ENCODE measurements at places on chromosomes 16 and 17.

- DNase-seq = no peak
These were observed 7.8 kb downstream of the TTYH2 start for GRCh38 chr17:74220946-74221818.

DNA sequence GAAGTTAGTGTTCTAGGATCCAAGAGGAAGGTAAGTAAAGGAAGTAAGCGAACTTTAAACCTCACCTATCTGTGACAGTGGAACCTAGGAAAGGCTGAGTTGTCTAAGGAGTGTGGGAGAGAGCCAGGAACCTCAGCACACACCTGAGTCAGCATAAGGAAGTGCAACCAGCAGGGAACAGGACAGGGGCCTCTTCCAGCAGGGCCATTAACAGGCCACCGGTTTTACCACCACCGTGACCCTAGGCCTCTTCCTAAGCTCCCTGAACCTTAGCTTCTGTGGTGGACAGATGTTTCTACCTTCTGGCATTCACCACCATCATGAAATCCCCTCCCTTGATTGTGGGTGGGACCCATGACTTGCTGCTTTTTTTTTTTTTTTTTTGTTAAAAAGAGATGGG is 26.7 kb upstream of the GPATCH8 start:
- no peak for DNase-seq

DNA sequence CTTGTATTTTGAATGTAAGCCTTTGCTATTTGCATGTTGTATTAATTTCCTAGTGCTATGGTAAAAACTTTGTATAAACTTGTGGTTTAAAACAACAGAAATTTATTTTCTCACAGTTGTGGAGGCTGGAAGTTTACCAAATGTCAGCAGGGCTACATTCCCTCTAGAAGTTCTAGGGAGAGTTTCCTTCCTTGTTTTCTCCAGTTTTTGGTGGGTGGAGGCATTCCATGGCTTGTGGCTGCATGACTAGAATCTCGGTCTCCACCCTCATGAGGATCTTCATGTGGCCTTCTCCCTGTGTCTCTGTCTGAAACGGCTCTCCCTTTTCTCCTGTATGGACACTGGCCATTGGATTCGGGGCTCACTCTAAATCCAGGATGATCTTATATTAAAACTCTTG is 482.2 kb upstream of the GOT2 start:
- no peak for DNase-seq

DNA sequence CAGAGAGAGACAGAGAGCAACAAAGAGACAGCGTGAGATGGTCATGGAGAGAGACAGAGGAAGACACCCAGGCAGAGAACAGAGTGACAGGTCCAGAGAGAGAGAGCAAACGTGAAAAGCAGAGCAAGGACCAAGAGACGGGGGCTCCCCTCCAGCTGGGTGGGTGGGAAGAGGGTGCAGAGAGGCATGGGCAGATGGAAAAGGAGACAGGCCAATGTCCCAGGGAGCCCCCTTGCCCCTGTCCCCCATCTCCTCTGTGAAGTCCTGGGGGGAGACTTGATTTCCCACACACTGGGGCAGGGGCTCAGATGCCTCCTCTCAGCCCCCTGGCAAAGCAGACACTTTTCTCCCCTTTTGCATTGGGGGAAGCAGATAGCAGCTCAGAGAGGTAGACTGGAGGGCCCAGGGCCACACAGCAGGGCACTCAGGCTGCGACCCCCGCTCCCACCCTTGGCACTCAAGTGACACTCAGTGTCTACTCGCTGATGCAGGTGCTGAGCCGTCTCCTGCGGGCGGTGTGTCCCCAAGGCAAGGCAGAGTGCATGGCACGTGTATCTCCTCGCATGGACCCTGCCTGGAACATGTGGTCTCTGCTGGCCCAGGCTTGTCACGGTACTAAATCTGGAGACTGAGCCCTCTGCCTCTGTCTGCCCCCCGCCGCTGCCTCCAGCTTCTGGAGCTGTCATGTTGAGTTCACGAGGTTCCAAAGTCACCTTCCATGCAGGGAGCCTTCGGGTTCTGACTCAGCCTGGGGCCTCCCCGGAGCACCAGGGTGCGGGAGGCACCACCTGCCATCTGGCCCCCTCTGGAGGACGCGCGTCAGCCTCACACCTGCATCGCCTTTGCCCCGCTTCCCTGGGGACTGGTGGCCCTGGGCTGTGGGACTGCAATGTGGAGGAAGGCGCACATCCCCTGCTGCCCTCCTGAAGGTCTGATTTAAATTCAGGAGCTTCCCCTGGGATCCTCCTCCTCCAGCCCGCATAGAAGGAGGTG is 215.9 kb upstream of the GSE1 start:
- no peak for DNase-seq

DNA sequence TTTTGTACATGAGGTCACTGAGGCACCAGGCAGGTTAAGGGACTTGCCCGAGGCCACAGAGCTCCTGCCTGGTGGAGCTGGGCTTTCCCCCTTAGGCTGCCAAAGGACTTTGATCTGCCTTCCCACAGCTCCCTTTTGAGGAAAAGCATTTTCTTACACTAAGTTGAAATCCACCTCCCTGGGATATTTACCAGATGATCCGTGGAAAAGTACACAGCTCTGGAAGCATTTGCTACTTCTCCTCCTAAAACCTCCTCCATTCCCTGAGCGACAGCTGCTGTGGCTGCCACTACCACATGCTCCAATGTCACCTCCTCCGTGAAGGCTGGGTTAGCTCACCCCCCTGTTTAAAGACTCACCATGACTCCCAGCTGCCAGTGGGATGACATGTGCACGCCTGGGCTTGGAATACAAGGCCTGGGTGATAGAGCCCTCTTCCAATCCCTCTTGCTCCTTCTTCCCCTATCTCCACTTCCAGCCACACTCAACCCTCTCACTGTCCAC is 1.2 kb upstream of the MPRIP start:
- DNase-seq = no peak

DNA sequence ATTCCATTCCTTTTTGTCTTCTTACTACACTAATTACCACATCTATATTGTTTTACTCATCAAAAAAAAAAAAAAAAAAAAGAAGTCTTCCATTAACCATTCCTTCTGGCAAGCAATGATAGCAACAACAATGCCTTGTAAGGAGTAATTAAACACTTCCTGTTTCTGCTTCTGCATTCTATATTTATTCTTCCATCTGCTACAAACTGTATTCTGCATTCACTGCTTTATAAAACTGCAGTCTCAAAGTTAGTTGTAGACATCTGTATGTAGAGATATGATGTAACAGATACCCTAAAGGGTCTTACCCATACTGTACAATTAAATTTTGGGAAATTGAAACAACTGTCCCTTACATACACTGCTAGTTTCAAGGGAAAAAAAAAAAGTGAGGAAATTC is 28.7 kb upstream of the ABCA6 start:
- DNase-seq = no peak

GRCh38 chr17:27558842-27559505 is 72.0 kb upstream of the LGALS9 start:
- DNase-seq = no peak

DNA sequence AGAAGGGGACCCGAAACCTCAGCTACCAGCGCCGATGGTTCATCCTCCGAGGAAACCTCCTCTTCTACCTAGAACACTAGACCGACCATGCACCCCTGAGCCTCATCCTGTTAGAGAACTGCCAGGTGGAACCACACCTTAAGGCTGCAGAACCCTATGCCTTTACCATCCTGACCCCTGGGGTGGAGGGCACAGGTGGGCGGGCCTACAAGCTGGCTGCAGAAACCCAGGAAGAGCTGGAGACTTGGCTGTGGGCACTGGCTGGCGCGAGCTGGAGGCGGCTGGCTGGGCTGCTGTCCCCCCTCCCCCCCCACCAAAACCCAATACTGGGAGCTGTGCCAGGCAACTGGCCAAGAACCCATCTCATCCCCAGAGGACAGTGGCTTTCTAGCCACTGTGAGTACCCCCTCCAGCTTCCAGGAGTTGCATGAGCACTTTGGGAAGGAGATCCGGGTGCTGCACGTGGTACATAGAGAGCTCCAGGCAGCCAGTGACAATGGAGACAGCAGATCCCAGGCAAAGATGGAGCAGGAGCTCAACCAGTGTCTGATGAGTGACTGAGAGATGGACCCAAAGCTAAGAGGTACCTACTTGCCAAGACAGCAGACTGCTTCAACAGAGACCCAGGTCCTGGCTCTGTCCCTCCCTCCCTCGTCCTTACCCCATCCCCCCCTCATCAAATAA is 1.4 kb upstream of the CD2BP2 start:
- no peak for DNase-seq

GRCh38 chr16:23269248-23269953 is 32.7 kb upstream of the SCNN1B start:
- DNase-seq = no peak

- DNase-seq = no peak
These were observed 10.5 kb upstream of the NKD1 start for GRCh38 chr16:50537533-50538290.

GRCh38 chr16:75919664-75920063 is 193.4 kb upstream of the CPHXL start:
- DNase-seq = no peak

All from stimulated activated CD8-positive, alpha-beta memory T cell treated with anti-CD3 and anti-CD28 coated beads, Interleukin-12 subunit alpha, Interleukin-12 subunit beta, amount 100 ng/mL, for 1 hour (primary cell).